Activated CD8-positive, alpha-beta memory T cell treated with anti-CD3 and anti-CD28 coated beads for 24 hours (primary cell): ENCODE measurements at places on chromosomes 12 and 14.

DNA sequence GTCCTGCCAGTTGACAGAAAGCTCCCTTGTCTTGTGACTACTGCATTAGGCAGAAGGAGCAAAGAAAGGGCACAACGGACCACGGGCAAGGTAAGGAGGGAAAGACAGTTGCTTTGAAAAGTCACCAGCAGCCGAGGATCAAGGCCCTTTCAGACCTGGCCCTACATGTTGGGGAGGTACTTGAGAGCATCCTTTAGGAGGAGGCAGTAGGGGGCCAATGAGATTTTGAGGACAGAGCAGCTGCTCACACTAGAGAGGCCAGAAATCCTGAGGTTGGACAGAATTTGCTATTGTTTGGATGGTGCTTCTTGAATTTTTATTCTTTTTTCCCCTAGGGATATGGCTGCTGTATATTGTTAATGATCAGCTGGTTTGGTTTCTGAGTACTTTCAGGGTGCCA, 135.5 kb upstream of the PZP start:
- no peak for DNase-seq

GRCh38 chr14:68340262-68340661, 452.6 kb downstream of the ZFP36L1 start:
- no peak for DNase-seq

GRCh38 chr14:101454229-101454628, 107.1 kb upstream of the DIO3 start:
- DNase-seq = no peak

DNA sequence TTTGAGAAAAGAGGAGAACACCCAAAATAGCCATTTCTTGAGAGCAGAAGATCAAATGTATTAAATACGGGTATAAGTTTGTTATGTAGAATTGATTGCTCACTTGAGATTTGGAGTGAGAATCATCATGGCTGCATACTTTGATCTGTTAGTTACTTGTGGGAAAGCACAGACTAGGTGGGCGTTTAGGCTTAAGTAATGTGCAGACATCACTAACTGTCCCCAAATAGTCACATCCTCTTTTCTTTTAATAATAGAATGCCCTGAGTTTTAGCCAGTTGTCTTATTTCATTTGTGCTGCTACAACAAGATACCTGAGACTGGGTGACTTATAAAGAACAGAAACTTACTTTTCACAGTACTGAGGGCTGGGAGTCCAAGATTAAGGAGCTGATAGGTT, 14.3 kb upstream of the GTF2A1 start:
- no peak for DNase-seq

- no peak for DNase-seq
Measured at GRCh38 chr12:116551619-116551951, 7.6 kb upstream of the MAP1LC3B2 start.

GRCh38 chr12:69686731-69687130, 12.4 kb downstream of the BEST3 start:
- no peak for DNase-seq

GRCh38 chr12:101713930-101714329, 16.5 kb downstream of the CHPT1 start:
- no peak for DNase-seq
